ENCODE measurements at places on chromosomes 11 and 22. TPM values are rescaled to one million over a fixed set of nuclear protein-coding genes. Genes with fewer than 3 reads are reported as not detected.

Gene OR4D5
- not detected for total RNA-seq

Gene HORMAD2
- total RNA-seq, result not detected

Gene DDI1
- total RNA-seq, result not detected

Gene PRAME
- 17.1 TPM for total RNA-seq

Gene PGA5
- not detected for total RNA-seq

Gene CARD18
- total RNA-seq, result not detected

Gene OR52I1
- total RNA-seq, result not detected

Gene PRG3
- total RNA-seq, result not detected

Gene TMEM86A
- total RNA-seq, result 1.6 TPM

Gene GUCD1
- total RNA-seq, result 63.5 TPM

Gene HTR3B
- not detected for total RNA-seq

Gene SLC17A6
- not detected for total RNA-seq

All from PC-3 (cell line).